Breast epithelium (tissue), 4 donors: ENCODE measurements at places on chromosomes 3 and 15.

DNA sequence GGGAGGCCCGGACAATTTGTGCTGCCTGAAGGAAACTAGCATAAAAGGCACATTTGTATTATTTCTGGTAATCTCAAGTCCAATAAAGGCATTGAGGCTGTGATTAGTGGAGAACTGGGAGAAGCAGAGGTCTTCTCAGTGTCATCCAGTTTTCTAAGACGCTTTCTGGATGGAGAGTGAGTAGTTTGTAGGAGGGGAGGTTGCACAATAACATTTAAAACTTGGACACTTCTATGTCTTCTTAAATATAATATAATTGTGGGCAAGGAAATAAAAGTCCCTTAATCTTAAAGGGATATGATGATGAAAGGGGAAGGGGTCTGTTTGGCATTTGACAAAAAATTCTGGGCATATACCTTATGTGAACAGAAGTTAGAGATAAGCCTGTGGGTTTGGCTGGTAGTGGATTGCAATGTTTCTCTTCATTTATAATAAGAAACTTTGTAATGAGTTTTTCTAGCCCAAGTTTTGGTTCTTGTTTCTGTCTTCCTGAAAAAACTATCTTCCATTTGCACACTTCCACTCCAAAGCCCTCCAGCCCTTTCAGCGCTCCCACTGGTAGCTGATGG lies 291.6 kb upstream of the TGFBR2 start:
- no peak for DNase-seq

DNA sequence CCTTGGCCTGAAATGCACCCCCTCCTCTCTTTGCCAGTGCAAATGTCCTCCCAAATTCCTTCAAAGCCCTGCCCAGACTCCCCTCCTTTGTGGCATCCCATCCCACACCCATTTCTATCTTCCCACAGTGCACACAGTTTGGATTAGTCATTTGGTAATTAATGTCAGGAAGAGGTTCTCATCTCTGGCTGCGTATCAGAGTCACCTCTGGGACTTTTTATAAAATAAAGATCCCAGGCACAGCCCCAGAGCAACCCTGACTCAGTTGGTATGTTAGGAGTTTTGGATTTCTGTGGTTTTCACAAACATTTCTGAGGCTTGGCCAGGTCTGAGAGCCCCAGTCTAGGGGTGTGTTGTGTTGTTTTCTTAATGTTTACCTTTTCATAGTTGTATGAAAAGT lies 41.6 kb downstream of the C3orf20 start:
- DNase-seq, result no peak

- DNase-seq, result no peak
These were observed 23.9 kb downstream of the CCDC13 start for GRCh38 chr3:42749025-42749752.

DNA sequence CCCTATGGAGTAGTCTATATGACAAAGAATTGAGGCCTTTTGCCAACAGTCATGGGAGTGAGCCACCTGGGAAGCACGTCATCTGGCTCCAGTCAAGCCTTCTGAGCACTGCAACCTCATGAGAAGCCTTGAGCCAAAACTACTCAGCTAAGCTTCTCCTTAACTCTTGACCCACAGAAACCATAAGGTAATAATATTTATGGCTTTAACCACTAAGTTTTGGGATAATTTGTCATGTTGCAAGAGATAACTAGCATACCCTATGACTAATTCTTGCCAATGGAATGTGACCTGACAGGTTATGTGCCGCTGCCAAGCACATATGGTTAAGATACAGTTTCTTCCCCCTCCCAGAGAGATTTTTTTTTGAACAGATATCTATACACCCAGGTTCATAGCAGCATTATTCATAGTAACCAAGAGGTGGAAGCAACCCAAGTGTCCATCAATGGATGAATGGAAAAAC lies 11.8 kb upstream of the SLC6A11 start:
- DNase-seq, result no peak

DNA sequence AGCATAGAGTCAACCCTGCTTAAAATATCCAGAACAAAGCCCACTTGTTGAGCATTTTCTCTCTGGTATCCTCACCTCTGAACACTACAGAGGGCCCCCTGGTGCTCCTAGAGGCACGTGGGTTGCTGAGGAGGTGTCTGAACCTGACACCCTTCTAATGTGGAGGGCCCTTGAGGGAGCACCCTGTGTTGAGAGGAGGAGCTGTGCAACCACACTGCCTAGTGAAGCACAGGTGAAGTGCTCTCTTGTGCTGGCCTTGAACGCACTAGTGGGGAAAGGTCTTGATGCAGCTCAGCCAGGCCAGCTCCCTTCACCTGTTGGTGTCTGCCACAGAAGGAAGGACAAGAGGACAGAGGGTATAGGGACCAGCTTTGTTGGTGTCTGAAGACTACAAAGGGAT lies 51.9 kb downstream of the CCK start:
- DNase-seq, result no peak

GRCh38 chr3:183400352-183400751 lies 28.1 kb downstream of the MCF2L2 start:
- no peak for DNase-seq

- no peak for DNase-seq
These were observed 55.8 kb downstream of the TRIM71 start for GRCh38 chr3:32873531-32874130.
